ENCODE measurements at places on chromosomes 12 and 14.
A peak's percentile ranks its signal among the peaks of the same experiment; 100 is the strongest.

DNA sequence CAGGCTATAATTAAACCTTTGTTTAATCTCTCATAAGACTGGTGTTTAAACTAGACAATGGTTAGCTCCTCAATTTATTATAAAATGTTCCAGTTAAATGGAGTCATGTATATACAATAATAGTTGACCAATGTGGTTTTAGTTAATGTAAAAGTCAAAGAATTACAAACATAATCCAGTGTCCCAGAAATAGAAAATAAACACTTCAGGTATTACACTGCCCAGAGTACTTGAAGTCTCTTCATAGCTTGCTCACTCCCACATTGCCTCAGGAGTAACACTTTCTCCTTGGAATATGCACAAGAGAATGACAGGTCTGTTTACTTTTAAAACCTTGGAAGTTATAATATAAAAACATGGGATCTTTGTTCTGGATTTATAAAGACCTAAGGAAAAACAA, 60.5 kb downstream of the SLC38A1 start:
- no peak for DNase-seq

- DNase-seq = no peak
These were observed 93.9 kb downstream of the DNAI7 start for GRCh38 chr12:25101092-25101445.

DNA sequence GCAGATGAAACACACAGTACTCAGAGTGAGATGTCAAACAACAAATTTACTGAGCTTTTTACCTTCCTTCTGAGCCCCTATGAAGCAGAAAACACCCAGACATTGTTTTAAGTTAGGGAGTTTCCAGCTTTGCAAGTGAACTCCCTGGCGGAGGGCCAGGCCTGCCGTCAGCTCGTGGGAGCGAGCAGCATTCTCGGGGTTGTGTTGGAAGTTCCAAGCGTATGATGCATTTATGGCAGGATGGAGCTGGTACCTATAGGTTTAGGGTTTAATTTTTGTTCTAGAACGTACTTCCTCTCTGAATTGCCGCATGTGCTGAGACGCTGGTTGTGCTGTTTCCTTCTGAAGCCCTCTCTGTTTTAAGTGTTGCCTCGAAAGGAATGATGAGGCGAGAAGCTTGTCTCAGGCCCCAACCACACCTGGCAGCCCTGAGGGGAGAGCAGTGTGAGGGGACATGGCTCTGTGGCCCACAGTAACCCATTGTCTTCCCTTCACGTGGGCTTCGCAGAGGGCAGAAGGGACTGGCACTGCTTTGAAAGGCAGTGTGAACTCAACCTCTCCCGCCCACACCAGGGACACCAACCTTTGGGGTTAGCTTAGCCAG, 76.6 kb downstream of the SSPN start:
- DNase-seq = no peak

GRCh38 chr12:16524378-16524777, 81.6 kb downstream of the LMO3 start:
- DNase-seq = no peak

GRCh38 chr14:47435331-47435965, 240.0 kb downstream of the MDGA2 start:
- no peak for DNase-seq

GRCh38 chr14:102544747-102545460, 35.3 kb upstream of the ANKRD9 start:
- DNase-seq = peak; percentile 87

- DNase-seq = no peak
These were observed 13.7 kb upstream of the ITGA5 start for GRCh38 chr12:54432815-54433164.

GRCh38 chr12:55716582-55716957, 724 bp downstream of the BLOC1S1 start:
- DNase-seq = no peak

GRCh38 chr14:22526744-22527143, 62.3 kb downstream of the DAD1 start:
- DNase-seq = no peak

- no peak for DNase-seq
These were observed 498 bp downstream of the RACGAP1 start for GRCh38 chr12:50024805-50025186.

DNA sequence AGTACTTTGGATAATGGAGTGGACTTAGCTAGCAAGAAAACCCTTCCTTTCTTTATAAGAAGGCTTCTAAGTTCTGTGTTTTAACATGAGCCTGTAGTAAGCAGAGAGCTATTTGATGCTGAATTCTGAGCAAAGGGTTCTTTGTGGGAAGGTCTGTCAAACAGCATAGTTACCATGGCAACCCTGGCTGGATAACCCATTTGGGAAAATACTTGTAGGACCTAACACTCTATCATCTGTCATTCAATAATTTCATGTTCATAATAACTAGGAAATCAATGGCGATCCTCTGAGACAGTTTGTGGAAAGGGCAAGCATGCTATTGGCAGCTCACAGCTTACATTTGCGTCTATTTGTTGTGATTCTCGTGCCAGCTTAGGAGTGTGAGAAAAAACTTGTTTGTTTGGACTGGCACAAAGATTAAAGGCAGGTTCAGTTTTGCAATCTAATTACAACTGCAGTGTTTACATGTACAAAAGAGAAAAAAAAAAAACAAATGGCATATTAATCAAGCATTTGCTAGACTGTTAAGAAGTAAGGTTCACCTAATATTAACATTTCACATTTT, 219.2 kb downstream of the PDZRN4 start:
- no peak for DNase-seq

DNA sequence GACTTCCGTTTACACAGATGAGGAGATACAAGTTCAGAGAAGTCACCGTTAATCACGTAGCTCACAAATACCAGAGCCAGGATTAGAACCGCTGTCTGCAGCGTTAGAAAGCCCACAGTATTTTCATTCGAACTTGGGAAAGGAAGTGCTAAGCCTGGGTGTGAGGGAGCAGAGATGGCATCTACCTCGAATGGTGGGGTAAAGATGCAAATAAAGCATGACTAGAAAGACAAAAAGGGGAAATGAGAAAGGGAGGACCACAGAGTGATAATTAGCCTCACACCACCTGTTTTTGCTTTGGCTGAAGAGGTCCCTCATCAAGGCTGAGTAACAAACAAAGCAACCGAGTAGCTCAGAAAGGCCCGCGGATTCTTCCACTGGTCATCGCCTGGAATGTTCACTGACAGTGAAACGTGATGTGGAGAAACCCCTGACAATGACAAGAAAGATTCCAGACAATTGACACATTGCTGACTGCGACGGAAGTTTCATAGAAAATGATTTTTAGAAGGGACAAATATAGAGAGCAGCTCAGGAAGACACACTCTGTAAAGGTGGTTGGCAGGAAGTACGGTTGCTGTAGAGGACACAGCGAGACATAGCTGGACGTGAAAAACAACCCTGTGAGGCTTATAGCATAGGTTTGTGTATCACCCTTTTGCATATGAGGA, 31.5 kb upstream of the BHLHE41 start:
- DNase-seq = no peak

- DNase-seq = no peak
These were observed 261.0 kb upstream of the LRIG3 start for GRCh38 chr12:59181196-59181777.

- DNase-seq = no peak
These were observed 336.3 kb downstream of the FUT8 start for GRCh38 chr14:65748796-65749195.

- no peak for DNase-seq
These were observed 123.0 kb downstream of the PLXNC1 start for GRCh38 chr12:94271351-94271750.

DNA sequence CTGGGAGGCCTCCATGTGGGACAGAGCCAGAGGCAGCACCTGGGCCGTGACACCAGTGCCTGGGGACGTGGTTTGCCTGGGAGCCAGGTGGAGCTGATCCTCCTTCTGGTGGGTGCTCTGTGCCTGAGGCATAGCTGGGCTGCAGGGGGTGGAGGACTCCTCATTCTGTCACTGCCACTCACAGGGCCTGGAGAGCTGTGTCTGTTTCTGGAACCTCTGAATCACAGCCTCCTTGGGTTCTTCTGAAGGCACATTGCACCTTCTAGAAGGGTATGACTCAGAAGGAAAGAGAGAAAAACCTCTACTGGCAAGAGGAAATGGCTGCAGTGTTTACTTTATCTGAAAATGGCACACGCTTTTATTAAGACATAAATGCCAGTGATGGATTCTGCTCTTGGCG, 659.8 kb downstream of the VRK1 start:
- no peak for DNase-seq

DNA sequence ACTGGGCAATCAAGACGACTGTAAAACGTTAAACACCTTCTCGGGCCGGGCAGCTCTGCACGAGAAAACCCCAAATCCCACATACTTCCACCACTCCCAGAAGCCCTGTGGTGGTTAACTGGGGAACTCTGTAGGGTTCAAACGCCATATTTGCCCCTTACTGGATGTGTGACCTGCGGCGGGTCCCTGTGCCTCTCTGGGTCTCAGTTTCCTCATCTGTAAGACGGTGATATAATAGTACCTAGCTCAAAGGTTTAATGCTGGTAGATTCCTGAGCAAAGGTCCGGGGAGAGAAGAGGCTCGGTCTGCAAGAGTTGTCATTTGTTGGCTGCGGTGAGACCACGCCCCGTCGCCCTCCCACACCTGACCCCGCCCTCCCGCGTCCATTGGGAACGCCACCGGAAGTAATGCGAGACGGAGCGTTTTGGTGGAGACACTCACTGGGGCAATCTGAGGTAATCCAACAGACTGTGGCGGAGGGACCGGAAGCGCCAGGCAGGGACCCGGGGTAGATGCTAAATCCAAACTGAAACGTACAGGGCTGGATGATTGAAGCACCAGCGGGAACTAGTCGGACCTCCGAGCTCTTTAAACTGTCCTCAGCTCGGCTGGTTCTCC, 661 bp upstream of the OGFOD2 start:
- no peak for DNase-seq

- no peak for DNase-seq
These were observed 151.5 kb downstream of the ATXN7L3B start for GRCh38 chr12:74689071-74689655.

GRCh38 chr12:96774496-96775256, 132.4 kb upstream of the NEDD1 start:
- DNase-seq = no peak

DNA sequence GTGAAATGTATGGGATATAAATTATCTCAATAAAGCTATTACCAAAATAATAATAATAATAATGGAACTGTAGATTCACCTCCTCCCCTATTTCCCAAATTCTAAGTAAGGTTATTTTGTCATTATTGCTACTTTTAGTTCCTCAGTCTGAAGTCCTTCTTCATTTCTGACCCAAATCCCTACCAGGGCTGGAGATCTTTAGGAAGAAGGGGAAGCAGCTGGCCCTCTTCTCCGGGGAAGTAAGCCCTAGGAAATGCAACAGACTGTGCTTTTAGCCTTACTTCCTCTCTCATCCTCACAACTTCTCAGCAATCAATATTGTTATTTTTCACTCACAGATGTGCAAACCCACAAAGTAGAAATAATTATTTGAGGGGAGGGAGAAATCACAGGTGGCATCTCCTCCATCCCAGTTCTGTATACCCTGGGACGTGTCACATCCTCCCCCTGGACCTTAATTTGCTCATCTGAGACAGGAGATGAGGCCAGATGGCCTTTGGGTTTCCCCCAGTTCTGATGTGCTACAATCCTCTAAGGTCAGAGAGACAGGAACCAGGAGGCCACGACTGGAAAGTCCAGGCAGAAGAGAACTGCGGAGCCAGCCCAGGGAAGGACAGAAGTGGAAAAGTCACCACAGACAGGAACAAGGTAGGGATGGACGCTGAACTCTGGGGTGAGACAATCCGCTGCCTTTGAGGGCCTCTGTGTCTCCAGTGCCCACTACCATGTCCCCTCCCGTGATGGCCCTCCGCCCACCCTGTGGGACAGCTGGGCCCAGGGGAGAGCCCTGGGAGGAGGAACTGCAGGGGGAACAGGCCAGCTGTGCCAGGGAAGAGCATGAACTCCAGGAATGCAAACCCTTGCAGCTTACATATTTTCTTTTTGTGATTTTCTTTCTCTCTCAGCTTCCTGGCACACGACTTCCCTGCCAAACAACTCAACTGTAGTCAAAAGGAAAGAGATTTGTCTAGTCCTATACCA, 10.6 kb upstream of the TNFRSF1A start:
- no peak for DNase-seq

DNA sequence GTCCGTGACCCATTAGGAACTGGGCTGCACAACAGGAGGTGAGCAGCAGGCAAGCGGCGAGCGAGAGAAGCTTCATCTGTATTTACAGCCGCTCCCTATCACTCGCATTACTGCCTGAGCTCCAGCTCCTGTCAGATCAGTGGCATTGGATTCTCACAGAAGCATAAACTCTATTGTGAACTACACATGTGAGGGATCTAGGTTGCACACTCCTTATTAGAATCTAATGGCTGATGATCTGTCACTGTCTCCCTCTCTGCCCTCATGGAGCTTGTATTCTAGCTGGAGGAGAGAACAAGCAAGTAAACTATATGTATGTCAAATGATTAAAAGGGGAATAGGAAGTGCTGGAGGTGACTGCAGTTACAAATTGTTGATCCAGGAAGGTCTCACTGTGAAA, 479.1 kb downstream of the EGLN3 start:
- DNase-seq = no peak
